KBM-7 (cell line): ENCODE measurements at places on chromosomes 3 and 15.

DNA sequence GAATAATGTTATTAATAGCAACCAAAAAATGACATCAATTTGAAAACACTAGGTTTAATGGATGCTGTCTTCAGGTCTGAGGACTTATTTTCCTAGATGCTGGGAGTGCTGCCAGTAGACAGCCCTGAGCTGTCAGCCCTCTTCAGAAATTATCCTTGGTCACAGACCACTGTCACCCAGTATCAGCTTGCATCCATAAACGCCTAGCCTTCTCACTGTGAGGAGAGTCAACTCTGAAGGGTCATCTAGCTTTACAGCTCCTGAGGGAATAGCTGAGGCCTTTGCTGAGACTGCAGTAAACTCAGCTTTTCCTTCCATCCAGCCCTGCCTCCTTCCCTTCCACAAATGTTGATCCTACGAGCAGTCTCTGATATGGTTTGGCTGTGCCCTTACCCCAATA, 19.4 kb upstream of the MNS1 start:
- DNase-seq = no peak

DNA sequence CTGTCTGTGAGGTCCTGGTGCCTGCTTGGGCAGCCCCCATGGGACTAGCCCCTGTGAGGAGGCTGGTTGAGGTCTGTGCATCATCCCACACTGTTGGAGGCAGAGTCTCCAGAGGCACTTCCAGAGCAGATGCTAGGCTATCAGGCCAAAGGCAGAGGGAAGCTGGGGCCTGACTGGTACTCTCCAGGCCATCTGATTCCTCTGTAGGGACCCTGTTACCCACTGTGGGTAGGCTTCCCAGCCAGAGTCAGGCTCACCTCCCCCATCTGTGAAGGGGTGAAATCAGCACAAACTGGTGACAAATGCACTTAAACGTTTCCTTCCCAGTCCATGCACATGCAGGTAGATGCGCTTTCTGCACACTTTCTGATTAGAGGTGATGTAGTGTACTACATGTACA, 212.6 kb upstream of the TOPAZ1 start:
- no peak for DNase-seq

DNA sequence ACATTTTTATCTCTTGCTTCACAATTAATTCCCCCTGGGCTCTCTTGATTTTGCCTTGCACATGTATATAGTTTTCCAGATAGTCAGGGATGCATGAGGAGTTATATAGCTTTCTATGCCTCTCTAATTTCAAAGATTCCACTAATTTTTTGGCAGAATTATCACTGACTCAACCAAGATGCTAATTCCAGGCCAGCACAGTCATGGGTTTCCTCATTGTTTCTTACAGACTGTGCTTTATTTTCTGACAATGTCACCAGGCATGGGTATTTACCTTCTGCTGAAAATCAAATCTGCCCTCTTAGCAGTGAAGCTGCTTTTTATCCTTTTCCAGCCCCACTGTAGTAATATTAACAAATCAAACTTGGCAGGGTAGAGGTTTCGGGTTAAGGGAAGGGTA, 1520.6 kb upstream of the CADM2 start:
- no peak for DNase-seq

- peak; percentile 90 for DNase-seq
These were observed at the start of gene SORD for GRCh38 chr15:45022871-45023658. Gene SORD, plus strand, starts transcription at chr15:45023195. Its CDS starts 89 bp downstream, at chr15:45023284.

GRCh38 chr15:67120839-67121643, 55.6 kb downstream of the SMAD3 start:
- DNase-seq = no peak

DNA sequence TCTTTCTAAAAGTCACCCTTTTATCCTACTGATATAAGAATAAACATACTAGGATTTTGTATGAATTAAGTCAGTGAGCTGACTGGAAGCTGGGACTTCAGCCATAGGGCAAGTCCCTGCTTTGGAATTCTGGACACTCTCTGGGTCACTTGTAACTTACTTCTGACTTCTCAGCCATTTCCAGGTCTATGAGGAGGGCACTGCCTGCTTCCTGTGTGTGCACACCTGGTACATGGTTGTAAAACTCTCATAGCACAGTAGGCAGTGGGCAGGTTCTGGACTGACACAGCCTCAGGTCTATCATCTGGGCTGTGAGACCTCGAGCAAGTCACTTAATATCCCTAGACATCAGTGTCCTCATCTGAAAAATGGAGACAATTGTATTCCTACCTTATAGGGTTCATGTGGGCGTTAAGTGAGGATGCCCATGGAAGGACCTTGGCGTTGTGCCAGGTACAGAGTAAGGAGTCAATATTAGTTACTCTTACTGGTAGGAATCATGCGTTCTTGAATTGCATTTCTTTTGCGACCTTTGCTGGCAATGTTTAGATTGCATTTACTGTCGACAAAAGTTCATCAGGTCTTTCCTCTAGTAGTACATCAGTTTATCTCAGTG, 27.5 kb upstream of the TGM5 start:
- DNase-seq = no peak

DNA sequence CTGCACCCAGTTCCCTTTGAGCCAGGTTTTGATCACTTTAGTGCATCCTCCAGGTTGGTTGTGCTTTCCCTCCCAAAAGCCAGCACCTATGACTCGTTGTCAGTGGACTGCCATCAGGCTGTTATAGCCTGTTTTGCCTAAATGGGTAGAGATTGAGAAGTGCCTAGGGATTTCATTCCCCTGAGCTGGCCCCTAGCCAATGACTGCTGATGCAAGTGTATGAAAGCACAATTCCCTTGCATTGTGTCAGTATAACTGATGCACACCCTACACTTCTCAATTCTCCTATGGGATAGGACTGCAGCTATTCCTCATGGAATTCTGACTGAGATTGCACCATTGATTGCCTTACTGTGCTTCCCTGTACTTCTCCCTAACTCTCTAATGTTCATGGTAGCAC, 102.1 kb upstream of the ARPP21 start:
- no peak for DNase-seq

DNA sequence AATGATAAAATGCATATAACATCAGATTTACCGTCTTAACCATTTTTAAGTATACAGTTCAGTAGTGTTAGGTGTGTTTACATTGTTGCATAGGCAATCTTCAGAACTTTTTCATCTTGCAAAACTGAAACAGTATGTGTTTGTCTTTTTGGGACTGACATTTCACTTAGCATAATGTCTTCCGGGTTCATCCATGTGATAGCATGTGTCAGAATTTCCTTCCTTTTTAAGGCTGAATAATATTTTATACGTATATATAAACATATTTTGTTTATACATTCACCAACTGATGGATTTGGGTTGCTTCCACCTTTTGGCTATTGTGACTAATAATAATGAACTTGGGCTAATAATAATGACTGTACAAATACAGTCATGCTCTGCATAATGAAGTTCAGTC, 3.0 kb downstream of the PARP15 start:
- no peak for DNase-seq

DNA sequence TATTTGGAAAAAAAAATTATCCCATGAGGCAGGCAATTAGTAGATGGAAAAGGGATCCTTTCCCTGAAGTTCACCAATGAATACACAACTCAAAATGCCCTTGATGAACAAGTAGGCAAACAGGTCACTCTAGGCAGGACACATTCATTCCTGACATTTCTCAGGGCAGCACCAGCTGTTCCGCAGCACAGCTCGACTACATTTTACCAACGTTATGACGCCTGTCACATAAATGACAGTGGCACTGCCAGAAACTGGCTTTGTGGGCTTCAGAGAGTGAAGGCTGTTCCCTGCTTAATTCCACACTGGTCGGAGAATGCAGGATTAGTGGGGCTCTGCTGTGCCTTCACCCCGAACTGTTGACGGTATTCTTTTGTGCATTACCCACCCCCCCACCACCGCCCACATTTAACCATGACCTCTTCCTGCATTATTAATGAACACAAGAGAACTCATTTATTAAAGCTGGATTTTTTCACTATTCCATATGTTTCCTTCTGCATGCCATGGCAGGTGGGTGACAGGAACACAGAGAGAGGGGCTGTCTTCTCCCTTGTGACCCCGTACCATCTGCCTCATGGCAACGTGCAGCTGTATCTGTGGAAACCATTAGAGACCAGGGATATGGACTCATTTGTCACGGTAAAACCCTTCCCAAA, 197.6 kb downstream of the PDZRN3 start:
- no peak for DNase-seq
